Sigmoid colon (tissue), 7 donors: ENCODE measurements at places on chromosomes 6 and 20. TPM values are rescaled to one million over a fixed set of nuclear protein-coding genes. Genes with fewer than 3 reads are reported as not detected.

- no peaks in the 10 kb centered on the region for H3K4me1 ChIP-seq
- H3K27ac ChIP-seq, result no peak overlapping the region
- H3K4me3 ChIP-seq, result no peak overlapping the region
These were observed 354.4 kb upstream of the KCNQ5 start for GRCh38 chr6:72267470-72267869.

The RNF182 gene
- total RNA-seq, result 0.71 TPM

The CLDN20 gene
- total RNA-seq, result not detected

GRCh38 chr6:132648356-132648755, 10.6 kb downstream of the TAAR1 start:
- no peak for DNase-seq
- H3K4me3 ChIP-seq, result no peak overlapping the region
- no peaks in the 10 kb centered on the region for H3K36me3 ChIP-seq
- H3K27ac ChIP-seq, result no peak overlapping the region
- no peaks in the 10 kb centered on the region for H3K27me3 ChIP-seq
- H3K4me1 ChIP-seq, result no peaks in the 10 kb centered on the region

- H3K27ac ChIP-seq, result no peak overlapping the region
- H3K36me3 ChIP-seq, result no peaks in the 10 kb centered on the region
- H3K4me3 ChIP-seq, result no peak overlapping the region
- H3K27me3 ChIP-seq, result no peaks in the 10 kb centered on the region
- DNase-seq, result no peak
- peaks cover 11% of the 10 kb centered on the region for H3K4me1 ChIP-seq
These were observed 125.3 kb downstream of the ATXN1 start for GRCh38 chr6:16635810-16636602.

The SIGLEC1 gene
- 17.1 TPM for total RNA-seq

- no peak overlapping the region for H3K4me3 ChIP-seq
- no peaks in the 10 kb centered on the region for H3K36me3 ChIP-seq
- H3K27me3 ChIP-seq, result no peaks in the 10 kb centered on the region
- H3K4me1 ChIP-seq, result no peaks in the 10 kb centered on the region
These were observed 166.1 kb upstream of the CST7 start for GRCh38 chr20:24782801-24783630.
